NCI-H460 (cell line): ENCODE measurements at places on chromosomes 7 and 10.
A peak's percentile ranks its signal among the peaks of the same experiment; 100 is the strongest.

DNA sequence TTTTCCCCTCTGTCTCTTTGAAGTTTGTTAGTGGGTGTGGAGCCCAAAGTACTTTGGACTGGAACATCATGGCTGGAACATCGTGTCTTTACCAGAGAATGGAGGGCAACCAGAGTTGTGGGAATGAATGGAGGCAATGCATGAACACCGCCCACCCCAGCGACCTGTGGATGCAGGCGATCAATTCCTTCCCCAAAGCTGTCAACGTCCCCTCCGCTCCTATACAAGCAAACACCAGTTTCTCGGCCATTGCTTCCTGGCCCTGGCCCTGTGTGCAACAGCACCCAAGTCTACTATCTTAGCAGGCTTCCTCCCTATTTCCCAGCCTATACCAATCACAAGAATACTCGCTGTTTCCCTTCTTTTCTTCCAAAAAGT, 62.6 kb downstream of the CARD11 start:
- no peak for DNase-seq

GRCh38 chr10:111579473-111579872, 502.6 kb downstream of the ADRA2A start:
- DNase-seq: no peak

DNA sequence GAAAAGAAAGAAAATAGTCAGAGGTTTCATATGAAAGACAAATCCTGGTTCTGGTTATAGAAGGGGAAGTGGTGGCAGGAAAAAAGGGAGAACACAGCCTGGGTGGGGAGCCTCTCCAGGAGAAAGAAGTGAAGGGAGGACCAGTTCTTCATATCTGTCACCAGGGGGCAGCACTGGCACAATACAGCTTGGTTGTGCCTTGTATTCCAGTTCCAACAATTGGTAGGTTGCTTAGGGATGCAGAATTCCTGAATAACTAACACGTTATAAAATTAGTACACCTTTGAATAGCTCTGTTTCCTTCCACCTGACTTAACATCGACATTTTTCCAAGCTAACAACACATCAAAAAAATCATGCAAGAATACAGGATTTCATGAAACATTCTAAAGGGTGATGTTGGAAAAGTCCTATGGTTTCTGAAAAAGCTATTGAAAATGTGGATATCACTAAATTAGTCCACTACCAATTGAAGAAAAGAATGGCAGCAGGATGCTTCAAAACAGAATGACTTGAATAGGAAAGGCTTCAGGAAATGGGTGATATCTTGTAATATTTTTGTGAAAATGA, 52.9 kb downstream of the CYP26A1 start:
- no peak for DNase-seq

GRCh38 chr10:126058507-126058906, 162.1 kb downstream of the FANK1 start:
- no peak for DNase-seq

DNA sequence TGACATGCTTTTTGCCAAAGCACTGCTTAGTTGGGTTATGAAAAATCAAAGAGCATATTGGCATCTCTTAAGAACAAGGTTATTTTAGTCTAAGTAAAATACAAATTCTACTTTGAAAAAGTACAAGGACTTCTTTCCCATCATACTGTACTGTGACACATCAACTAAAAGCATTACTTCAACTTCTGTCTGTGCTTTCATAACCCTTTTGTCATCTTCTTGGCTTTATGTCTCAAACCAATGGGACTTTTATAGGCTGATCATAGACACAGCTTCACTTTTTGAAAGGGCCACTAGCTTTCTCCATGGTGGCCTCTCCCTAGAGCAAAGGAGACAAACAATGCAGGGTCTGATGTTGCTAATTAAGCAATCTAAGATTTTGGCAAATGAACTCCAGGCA, 188.9 kb upstream of the CSTF2T start:
- DNase-seq: no peak

- DNase-seq: no peak
Observed at GRCh38 chr7:42947521-42947920, 15.3 kb downstream of the MRPL32 start.

GRCh38 chr10:87763086-87763861, 54.8 kb downstream of the ATAD1 start:
- no peak for DNase-seq

DNA sequence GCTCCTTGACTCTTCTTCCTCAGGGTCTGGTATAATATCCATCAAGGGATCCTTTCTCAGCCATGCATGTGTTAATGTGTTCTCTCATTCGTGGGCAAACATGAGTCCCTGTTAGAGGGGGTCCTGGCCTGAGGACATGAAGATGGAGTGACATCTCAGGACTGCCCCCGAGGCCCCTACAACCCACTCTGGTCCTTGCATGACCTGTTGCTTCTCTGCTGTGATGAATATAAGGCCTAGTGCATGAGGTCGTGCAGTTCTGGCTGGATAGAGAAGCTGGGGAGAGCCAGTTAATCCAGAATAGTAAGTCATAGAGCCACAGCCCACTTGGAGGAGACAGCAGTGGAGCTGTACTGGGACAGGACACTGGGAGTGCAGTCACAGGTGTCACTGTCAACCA, 4.6 kb upstream of the VWC2 start:
- no peak for DNase-seq

- no peak for DNase-seq
Observed at GRCh38 chr10:89916468-89917215, 215.3 kb downstream of the KIF20B start.

DNA sequence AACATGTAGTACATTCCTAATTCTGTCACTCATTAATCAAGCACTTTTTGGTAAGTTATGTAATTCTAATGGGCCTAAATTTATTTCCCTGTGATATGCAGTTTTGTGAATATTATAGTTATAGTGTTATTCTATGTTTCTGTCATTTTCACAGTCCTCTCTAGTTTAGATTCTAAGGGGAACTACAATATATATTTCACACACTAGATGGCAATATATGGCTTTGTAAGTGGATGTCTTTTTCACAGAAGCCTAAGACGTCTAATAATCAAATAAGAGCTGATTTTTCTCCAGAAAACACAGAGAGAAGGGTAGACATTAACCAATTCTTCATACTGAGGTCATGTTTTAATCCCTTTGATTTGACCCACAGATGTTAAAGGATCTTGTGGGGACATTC, 18.0 kb downstream of the RNLS start:
- DNase-seq: peak; percentile 15

GRCh38 chr10:29860166-29860565, 199.2 kb downstream of the JCAD start:
- DNase-seq: no peak

DNA sequence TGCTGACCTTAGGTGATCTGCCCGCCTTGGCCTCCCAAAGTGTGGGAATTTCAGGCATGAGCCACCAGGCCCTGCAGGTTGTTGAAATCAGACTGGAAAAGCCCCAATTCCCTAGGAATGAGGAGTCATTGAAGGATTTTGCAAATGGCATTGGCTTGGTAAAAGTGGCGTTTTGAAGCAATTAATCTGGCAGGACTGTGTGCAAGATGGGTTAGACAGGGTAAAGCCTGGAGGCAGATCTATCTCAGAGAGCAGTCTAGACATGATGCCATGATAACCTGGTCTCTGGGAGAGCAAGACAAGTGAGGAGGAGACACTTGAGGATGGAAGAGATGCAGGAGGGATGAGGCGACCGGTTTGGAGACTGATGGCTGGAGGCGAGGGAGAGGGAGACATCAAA, 45.7 kb upstream of the UBE2H start:
- no peak for DNase-seq

DNA sequence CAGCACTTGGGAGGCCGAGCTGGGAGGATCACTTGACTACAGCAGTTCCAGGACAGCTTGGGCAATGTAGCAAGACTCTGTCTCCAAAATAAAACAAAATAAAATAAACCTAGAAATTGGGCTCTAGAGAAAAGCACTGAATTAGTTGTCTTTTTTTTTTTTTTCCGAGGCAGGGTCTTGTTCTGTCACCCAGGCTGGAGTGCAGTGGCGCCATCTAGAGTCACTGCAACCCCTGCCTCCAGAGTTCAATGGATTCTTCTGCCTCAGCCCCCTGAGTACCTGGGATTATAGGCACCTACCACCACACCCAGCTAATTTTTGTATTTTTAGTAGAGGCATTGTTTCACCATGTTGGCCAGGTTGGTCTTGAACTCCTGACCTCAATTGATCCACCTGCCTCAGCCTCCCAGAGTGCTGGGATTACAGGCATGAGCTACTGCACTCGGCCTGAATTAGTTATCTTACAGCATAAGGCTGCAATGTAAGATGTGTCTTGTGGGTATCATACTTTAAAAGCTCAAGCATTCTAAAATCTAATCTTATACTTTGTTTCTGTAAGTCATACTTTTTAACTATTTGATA, 12.8 kb downstream of the MEIG1 start:
- DNase-seq: peak; percentile 21

- DNase-seq: no peak
Observed at GRCh38 chr7:19408706-19409220, 263.5 kb upstream of the FERD3L start.

GRCh38 chr10:133405272-133405671, 11.3 kb downstream of the MTG1 start:
- no peak for DNase-seq

GRCh38 chr7:95141755-95142154, 182.6 kb downstream of the PON1 start:
- no peak for DNase-seq

DNA sequence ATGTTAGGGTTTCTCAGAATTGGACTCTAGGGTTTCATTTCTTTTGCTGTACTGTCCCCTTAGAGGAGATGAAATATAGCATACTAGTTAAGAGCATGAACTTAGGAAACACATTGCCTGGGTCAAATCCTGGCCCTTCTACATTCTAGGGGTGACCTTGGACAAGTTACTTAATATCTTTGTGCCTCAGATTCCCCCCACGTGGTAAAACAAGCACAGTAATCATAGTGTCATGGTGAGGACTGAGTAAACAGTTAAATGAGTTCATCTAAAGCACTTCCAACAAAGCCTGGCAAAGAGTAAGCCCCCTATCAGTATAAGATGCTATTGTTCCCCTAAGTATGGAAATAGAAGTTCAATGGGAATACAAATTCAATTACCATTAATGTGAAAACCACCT, 5.1 kb downstream of the DPY19L1 start:
- DNase-seq: no peak

DNA sequence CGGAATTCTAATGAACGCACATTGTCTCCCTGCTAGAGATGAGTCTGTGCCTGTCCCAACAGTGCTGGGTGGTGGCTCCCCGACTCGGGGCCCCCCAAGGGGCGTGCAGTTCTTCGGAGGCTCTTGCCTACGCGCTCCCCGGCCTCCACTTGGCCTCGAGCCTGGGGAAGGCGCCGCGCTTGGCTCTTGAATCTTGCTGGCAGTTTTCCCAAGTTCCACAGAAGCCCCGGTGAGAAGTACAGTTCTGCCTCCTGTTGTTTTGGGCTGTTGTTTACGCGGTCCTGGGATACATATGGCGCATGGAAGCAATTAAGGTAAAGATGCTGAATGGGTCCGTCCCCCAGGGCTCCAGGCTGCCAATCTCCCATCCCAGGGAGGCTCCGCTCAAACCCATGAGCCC, 32.6 kb upstream of the UNCX start:
- no peak for DNase-seq

GRCh38 chr7:35658606-35659201, 36.2 kb downstream of the HERPUD2 start:
- DNase-seq: no peak

DNA sequence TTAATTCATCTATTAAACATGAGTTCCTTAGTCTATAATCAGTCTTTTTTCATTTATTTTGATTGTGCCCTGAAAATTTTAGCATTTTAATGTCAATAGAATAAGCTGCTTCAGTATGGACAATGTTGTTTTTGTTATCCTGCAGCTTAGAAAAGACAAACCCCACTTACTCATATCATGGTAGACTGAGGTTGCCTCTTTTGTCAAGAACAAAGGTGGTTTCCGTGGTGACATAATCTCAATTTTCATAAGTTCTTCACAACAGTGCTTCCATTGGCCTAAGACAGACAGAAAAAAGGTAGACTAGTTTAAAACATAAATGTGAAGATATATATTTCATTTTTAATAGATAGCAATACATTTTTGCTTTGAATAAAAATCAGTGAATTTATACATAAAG, 69.1 kb downstream of the RTKN2 start:
- DNase-seq: no peak

DNA sequence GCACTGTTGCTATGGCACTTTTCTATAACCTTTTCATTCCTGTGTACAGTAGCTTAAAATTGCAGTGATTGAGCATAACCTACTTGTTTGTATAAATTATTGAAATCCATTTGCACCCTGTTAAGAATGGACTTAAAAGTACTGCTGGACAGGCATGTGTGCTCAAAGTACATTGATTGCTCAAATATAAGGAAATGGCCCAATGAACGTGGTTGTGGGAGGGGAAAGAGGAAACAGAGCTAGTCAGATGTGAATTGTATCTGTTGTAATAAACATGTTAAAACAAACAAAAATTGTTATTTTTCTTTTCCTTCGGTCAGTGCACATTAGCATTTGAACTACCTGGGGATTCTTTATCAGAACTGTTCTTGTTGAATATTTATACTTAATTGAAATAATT, 57.1 kb upstream of the BAMBI start:
- DNase-seq: no peak

GRCh38 chr7:73647725-73648592, 19.7 kb upstream of the VPS37D start:
- no peak for DNase-seq

- DNase-seq: no peak
Observed at GRCh38 chr7:2478399-2478785, 2.2 kb upstream of the GRIFIN start.

GRCh38 chr7:38171623-38172391, 6.2 kb upstream of the STARD3NL start:
- no peak for DNase-seq

- no peak for DNase-seq
Observed at GRCh38 chr10:11335167-11335652, 276.2 kb downstream of the USP6NL start.

GRCh38 chr10:113498997-113499396, 53.9 kb upstream of the HABP2 start:
- no peak for DNase-seq

GRCh38 chr7:25031432-25031831, 51.5 kb upstream of the OSBPL3 start:
- DNase-seq: no peak

GRCh38 chr7:127983804-127984332, 47.4 kb downstream of the LRRC4 start:
- DNase-seq: no peak

DNA sequence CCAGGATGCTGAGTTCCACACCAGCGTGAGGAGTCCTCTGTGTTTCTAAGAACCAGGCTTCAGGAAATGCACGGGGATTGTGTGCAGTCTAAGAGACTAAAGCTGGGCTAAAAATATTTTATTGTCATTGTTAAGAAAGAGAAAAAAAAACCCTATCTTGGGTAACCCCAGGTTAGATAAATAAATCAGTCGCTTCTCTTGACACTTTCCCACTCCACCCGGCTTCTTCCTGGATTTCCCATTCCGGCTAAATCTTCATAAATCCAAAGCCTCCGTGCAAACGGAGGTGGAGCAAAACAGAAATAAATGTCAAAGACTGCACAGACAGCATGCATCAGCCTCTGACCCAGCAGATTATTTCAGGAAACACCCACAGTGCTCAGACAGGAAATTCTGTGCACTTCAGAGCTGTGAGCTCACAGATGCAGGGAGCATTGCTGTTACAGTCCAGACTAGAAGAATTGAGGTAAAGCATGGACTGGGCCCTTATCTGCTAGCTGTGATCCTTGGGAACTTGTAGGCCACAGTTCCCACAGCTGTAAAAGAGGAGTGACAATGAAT, 44.8 kb upstream of the GRID1 start:
- DNase-seq: peak; percentile 30
